MCF 10A (cell line): ENCODE measurements at places on chromosomes 3 and 15. TPM values are rescaled to one million over a fixed set of nuclear protein-coding genes. Genes with fewer than 3 reads are reported as not detected.
A peak's percentile ranks its signal among the peaks of the same experiment; 100 is the strongest.

- H3K27me3 ChIP-seq, result no peaks in the 10 kb centered on the region
- H3K36me3 ChIP-seq, result no peaks in the 10 kb centered on the region
- no peak overlapping the region for H3K4me3 ChIP-seq
- H3K27ac ChIP-seq, result no peak overlapping the region
- no peaks in the 10 kb centered on the region for H3K4me1 ChIP-seq
These were observed 15.0 kb downstream of the KIF7 start for GRCh38 chr15:89640245-89640644.

GRCh38 chr15:78272316-78272715, 8.0 kb downstream of the DNAJA4 start:
- H3K4me1 ChIP-seq, result no peaks in the 10 kb centered on the region
- peaks cover 18% of the 10 kb centered on the region for H3K27me3 ChIP-seq
- peak; percentile 2 for DNase-seq
- H3K4me3 ChIP-seq, result no peak overlapping the region

DNA sequence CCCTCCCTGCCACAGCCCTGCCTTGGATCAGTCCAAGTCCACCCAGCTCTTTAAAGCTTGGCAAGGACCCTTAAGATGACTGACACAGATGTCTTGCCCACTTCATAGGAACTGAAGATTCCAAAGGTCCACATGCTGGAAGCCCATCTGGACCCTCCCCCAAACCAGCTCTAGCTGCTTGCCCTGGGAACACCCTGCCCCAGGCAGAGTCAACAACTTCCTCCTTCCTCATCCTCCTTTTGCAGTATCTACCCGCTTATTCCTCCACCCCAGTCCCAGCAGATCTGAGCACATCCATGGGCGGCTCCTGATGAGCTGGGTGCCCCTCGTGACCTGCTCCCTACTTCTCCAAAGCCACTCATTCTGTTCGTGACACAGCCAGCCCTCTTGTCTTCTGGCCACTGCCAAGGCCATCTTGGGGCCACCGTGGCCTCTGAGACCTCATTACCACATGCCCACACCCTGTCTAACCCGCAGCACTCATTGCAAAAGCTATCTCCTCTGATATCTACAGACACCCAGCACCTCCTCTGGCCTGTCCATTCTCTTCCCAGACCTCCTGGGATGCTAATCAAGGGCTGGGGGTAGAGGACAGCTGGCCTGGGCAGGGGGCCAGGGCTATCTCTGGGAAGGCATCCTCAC, 2.0 kb upstream of the PFKFB4 start:
- no peak for DNase-seq
- H3K4me3 ChIP-seq, result peak overlapping the region; percentile 41
- H3K36me3 ChIP-seq, result peaks cover 1% of the 10 kb centered on the region
- H3K4me1 ChIP-seq, result peaks cover 20% of the 10 kb centered on the region
- no peaks in the 10 kb centered on the region for H3K27me3 ChIP-seq
- peak overlapping the region; percentile 41 for H3K27ac ChIP-seq

The PPP1R14D gene
- total RNA-seq, result not detected in 2 replicates

The CAPN3 gene
- total RNA-seq, result 4.7 and 7.5 TPM in 2 replicates
